ENCODE measurements at places on chromosomes 3 and 15.

DNA sequence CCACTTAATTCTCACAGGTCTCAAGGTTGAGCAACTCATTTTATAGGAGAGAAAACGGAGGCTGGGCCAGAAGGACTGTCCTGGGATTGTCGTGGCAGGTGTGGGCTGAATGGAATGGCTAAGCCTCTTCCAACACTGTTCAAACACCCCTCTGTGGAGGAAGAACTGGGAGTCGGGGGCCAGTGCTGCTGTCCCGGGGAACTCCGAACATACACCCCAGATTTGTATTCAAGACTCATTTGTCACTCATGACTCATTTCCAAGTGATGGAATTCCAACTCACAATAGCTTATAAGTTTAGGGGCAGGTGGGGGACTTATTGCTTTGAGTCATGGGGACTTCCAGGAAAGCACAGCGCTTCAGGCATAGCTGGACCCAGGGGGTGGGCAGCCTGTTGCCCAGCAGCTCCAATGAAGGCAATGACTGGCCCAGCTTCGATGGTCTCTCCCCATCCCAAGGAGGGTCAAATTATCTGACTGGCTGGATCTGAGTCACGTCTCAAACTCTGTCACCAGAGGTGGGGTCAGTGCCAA lies 72.5 kb downstream of the TM2D3 start:
- H3K4me3 ChIP-seq, result no peak overlapping the region
- DNase-seq, result peak; percentile 3
- H3K27me3 ChIP-seq, result peaks cover 14% of the 10 kb centered on the region

- no peaks in the 10 kb centered on the region for H3K4me1 ChIP-seq
- H3K36me3 ChIP-seq, result no peaks in the 10 kb centered on the region
- no peak overlapping the region for H3K27ac ChIP-seq
- H3K27me3 ChIP-seq, result peaks cover 2% of the 10 kb centered on the region
Measured at GRCh38 chr15:29064290-29064689, 178.5 kb downstream of the APBA2 start.

GRCh38 chr3:151351648-151352047 lies 22.3 kb upstream of the P2RY13 start:
- no peak for DNase-seq
- peaks cover 3% of the 10 kb centered on the region for H3K27me3 ChIP-seq
- H3K36me3 ChIP-seq, result no peaks in the 10 kb centered on the region
- H3K27ac ChIP-seq, result no peak overlapping the region
- no peak overlapping the region for H3K4me3 ChIP-seq

GRCh38 chr3:72848703-72849081 lies 447 bp upstream of the SHQ1 start:
- H3K36me3 ChIP-seq, result no peaks in the 10 kb centered on the region
- peak overlapping the region; percentile 74 for H3K27ac ChIP-seq
- peaks cover 43% of the 10 kb centered on the region for H3K4me1 ChIP-seq
- no peaks in the 10 kb centered on the region for H3K27me3 ChIP-seq
- peak; percentile 5 for DNase-seq
